ENCODE measurements at places on chromosomes 6 and 20.

- no peak for DNase-seq
Measured at GRCh38 chr6:46263707-46264086, 92.9 kb upstream of the ENPP5 start.

GRCh38 chr6:127924031-127924430, 23.2 kb upstream of the THEMIS start:
- no peak for DNase-seq

GRCh38 chr20:35947489-35947888, 6.8 kb downstream of the SCAND1 start:
- DNase-seq, result no peak

DNA sequence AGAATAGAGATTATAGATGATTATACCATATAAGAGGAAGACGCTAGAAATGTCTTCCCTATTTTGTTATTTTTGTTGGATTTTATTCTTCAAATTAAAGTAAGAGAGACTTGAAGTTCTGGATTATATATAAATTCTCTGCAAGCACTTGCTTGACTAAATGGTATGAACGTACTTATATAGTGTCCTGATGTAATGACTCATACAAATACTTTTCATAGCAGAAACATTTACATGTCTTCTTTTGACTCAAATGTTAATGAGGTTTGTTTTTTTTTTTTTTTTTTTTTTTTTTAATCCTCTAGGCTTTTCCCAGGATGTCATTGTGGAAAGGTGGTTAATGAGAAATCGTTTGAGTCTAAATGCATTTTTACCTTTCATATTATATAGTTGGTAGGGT, 55.0 kb downstream of the PDE7B start:
- no peak for DNase-seq

DNA sequence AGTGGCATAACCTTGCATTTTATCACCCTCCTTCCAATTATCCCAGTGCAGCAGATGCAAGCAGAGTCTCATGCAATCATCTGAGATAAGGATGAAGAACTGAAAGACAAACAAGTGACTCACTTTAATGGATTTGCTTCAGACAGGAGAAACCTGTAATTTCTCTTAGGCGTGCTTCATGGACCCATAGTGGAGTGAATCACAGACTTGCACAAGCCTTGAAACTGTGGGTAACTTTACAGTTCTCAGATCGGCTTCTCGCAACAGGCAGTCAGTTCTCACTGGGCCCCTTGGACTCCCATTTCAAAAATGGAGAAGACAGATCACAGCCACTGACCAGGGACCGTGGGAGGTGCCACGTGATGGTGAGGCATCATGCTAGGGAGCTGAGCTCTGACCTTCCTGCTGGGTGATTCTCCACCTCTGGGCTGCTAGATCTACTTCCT, at the start of gene ADGRF4:
ADGRF4 (plus strand) TSS at position 239 of the 446 bp plus-strand sequence. CDS start 8,666 bp downstream, outside the sequence.
- no peak for DNase-seq

DNA sequence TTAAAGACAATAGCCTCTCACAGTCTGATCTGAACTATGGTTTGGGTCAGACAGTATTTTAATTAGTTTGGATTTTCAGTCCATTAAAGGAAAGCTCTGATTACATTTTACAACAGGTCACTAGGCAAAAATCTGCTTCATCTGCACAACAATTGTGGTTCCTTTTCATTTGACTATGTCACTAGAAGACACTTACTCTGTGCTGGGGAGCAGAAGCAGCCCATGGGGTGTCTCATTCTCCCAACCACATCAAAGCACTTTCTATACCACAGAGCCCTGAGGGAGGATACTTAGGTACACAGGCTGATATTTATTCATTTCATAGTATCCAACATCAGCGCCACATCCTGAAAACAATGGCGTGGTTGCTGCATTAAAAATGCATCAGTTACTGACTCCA, 36.6 kb upstream of the HDAC2 start:
- DNase-seq, result no peak

DNA sequence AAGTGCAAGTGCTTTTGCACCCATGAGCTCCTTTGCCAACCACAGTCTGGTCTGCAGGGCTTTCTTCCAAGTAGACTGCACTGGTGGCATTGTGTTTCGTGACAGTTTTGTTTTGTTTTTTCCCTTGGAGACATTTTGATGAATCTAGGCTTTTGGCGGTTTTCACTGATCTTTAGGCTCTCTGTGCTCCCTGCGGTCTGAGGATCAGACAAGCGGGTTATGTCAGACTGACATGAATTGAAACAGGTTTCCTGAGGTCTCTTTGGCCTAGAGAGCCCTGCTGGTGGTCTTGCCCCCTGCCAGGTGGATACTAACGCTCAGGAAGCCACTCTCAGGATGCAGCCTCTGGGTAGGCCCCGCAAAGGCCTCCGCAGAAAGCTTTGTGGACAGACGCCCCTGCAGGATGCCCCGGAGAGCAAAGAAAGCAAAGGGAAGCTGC, 555.4 kb upstream of the AGPAT4 start:
- no peak for DNase-seq

GRCh38 chr6:39812496-39812852, 20.3 kb downstream of the DAAM2 start:
- no peak for DNase-seq

Measured in stimulated activated CD4-positive, alpha-beta T cell treated with anti-CD3 and anti-CD28 coated beads, Interleukin-15, amount 100 ng/mL, for 1 hour (primary cell).